HuH-7 (cell line): ENCODE measurements at places on chromosomes 2 and 18.

GRCh38 chr2:135786823-135787222, 45.2 kb downstream of the UBXN4 start:
- no peak for DNase-seq

DNA sequence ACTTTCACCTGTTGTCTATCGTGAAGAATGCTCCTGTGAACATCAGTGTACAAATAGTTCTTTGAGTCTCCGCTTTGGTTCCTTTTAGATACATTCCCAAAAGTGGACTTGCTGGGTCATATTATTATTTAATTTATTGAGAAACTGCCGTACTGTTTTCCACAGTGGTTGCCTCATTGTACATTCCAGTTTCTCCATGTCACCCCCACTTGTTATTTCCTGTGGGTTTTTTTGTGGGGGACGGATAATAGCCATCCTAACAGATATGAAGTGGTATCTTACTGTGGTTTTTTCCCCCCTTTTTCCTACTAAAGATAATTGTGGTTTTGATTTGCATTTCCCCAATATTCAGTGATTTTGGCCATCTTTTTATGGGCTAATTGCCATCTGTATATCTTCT, 53.8 kb downstream of the SMCHD1 start:
- no peak for DNase-seq

DNA sequence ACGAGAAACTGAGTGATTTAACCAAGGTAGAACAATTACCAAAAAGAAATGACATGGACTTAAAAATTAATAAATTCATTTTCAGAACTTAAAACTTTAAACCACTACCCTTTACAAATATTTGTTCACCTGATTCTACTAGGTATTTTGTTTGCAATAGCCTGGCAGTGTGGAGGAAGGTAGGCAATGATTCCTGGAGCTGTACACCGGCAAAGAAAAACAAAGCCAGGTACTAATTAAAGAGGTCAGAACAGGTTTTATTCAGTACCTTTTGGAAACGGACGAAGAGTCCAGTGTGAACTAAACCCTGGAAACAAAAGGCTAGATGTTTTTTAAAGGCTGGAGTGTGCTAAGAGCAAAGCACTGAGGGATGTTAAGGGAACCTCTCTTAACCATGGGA, 561.3 kb upstream of the FSHR start:
- no peak for DNase-seq

GRCh38 chr2:136133586-136133985, 15.6 kb upstream of the CXCR4 start:
- no peak for DNase-seq

- no peak for DNase-seq
These were observed 44.4 kb upstream of the RNU4ATAC start for GRCh38 chr2:121486191-121486790.

DNA sequence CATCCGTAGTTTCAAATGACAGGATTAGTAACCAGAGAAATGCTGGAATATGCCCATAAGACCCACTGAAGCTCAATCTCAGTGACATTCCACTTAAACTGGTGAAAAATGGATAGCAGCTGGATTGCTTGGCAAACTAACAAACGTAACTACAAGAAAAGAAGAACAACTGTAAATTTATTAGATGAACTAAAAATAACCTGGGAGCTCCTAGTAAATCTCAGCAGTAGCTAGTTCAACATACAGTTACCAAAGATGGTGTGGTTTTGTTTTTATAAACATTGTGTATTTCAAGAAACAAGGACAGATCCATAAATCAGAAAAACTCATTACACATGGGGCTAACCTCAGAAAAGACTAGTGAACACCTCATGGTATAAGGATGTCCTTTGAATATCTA, 531.9 kb downstream of the XIRP2 start:
- no peak for DNase-seq

GRCh38 chr2:2328848-2329247, 2.2 kb downstream of the MYT1L start:
- peak; percentile 1 for DNase-seq
